ENCODE measurements at places on chromosomes 2 and 18.

GRCh38 chr18:23422751-23423418 lies 30.2 kb upstream of the RIOK3 start:
- DNase-seq: peak; percentile 46

GRCh38 chr2:124633812-124634211 lies 608.7 kb downstream of the CNTNAP5 start:
- no peak for DNase-seq

DNA sequence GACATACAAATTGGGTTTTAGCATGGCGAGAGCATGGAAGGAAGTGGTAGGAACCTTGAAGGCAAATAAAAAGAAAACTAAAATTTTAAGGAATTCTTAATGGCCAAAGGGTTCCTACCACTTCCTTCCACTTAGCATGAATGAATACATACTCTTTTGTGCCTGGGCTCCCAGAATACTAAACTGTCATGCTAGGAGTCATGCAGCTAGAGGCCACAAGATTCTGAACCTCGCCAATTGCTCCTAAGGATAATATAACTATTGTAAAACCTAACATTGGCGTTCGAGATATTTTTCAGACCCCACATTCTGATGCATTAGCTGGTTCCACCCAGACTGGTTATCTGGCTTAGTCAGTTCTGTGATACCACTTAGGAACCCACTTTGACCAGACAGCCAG lies 38.6 kb upstream of the ARHGAP25 start:
- no peak for DNase-seq

DNA sequence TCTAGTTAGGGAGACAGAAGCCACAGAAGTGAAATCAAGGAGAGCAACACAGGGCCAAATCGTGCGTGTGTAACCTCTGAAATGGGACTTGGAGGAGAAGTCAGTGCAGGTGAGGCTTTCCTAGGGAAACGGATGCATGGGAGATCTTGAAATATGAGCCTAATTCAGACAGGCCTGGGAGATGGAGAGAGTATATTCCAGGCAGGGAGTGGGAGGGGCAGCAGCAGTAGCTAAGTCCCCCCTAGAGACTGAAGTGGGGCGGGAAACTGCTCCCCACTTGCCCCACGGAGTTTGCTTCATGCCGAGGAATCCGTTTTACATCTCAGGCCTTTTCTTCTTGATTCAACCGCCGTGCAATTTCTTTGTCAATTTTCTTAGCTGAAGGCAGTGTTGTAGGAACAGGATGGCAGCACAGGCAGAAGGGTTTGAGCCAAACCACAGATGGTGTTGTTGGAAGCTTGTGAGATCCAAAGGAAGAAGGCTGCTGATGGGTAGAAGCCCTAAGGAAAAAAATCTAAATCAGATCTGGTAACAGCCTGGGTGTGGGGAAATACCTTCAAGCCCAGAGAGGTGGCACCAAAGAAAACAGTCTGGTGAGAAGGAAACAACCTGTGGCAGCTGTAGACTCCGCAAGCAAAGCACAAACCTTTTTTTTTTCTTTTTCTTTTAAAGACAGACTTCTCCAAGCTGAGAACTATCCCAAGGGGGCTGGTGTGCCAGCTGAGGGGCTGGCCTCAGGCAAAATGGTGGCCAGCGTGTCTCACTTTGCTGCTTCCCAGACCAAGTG lies 40.2 kb downstream of the EPAS1 start:
- DNase-seq: no peak

- no peak for DNase-seq
Measured at GRCh38 chr2:3149441-3150217, 228.0 kb downstream of the EIPR1 start.

DNA sequence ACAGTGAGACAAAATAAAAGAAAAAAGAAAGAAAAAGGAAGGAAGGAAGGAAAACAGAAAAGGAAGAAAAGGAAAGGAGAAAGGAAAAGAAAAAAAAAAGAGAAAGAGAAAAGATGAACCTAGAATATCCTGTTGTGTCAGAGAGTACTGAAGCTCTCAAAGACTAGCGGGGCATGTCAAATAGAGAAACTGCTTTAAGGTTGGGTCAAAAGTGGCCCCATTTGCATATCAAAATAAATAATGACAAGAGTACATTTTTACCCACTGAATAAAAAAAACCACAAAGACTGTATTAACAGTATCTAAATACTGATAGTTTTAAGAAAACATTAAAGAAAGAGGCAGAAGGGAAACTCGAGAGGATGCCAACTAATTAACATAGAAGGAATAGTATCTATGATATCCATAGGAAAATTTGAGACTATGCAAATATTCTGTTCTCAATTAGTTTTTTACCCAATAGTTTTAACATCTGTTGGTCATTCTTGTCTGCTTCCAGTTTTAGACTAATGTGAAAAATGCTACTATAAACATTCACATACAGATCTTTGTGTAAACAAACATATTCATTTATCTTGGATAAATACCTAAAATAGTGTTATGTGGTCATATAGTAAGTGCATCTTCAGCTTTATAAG lies 53.2 kb downstream of the SFXN5 start:
- peak; percentile 24 for DNase-seq

GRCh38 chr18:76658627-76659026 lies 163.6 kb upstream of the ZNF516 start:
- no peak for DNase-seq

- DNase-seq: no peak
Measured at GRCh38 chr2:10009271-10009810, 34.0 kb upstream of the KLF11 start.

DNA sequence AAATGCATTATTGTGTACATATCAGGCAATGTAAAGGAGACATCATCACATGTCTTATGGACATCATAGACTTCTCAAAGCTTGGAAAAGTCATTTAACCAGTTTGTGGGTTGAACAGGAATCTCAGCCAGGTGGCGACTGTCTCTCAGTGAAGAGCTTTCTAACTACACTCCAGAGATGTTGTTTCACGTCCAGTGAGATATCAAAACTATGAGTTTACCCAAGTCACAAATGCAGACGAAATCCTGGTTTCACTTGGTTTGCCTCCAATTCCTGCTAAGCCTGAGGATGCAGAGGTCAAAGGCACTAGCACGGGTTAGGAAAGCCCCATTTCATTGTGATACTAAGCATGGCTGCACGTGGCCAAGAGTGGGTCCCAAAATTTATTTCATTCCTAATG lies 384.5 kb upstream of the MEIS1 start:
- DNase-seq: no peak

- DNase-seq: no peak
Measured at GRCh38 chr2:197136452-197136851, 174.1 kb downstream of the ANKRD44 start.

GRCh38 chr2:45009303-45009927 lies at the start of gene SIX2:
TSS of gene SIX2 (minus strand) at chr2:45009452. CDS start at chr2:45009110, 342 bp downstream.
- DNase-seq: peak; percentile 94

- DNase-seq: peak; percentile 74
Measured at GRCh38 chr2:47534179-47534919, 131.4 kb downstream of the MSH2 start.

DNA sequence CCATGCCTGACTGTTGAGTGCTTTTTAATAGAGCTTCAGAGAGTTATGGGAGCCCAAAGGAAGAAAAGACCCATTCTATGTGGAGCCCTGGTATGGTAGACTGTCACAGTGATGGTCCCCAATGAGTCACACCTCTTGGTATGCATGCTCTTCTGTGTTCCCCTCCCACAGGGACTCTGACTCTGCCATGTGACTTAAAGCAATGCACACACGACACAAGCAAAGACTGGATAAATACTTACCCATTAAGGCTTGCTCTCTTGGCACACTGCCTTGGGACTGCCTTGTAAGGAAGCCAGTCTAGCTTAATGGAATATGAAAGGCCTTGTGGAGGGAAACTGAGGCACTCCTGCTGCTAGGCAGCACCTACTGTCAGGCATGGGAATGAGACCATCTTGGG lies 16.7 kb upstream of the DTNB start:
- DNase-seq: peak; percentile 14

DNA sequence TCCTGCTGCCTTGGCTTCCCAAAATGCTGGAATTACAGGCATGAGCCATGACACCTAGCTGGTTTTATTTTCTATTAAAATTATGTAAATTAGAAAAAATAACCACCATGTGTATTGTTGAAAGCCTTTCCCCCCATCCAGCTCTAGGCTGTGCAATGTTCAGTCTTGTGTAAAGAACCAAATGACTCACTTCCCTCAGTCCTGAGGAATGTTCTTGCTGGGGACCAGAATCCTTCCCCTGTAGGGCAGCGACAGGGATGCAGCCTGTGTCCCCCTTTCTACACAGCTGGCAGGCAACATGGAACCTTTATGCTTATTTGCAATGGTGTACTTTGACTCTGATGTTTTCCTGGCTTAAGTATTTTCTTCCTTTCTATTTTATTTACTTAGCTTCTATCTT lies 29.4 kb downstream of the AOX1 start:
- peak; percentile 76 for DNase-seq

DNA sequence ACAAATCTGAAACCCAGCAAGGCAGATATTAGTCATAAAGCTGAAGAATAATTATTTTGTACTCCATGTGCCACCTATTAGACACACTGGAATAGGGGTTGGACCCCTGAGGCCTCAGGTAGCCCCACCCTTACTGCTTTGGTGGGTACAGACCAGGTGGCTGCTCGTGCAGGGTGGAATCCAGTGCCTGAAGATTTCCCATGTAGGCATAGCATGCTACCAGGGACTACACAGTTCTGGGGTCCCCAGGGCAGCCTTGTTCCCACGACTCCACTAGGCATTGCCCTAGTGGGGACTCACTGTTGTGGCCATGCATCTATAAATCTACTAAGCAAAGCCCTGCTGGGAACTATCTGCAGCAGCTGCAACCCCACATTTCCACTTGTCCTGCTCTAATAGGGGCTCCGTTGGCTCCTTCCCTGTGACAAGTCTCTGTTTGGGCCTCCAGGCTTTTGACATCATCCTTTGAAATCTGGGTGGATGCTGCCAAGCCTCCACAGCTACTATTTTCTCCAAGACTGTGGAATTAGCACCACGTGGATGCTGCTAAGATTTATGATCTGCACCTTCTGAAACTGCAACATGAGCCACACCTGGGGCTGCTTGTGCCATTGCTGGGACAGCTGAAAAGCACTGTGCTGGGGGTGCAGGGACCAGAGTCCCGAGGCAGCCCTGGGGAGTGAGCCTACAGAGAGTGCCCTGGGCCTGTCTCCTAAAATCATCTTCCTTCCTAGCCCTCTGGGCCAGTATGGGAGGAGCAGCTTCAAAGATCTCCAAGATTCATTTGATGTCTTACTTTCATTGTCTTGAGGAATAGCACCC lies 303.8 kb downstream of the FSIP2 start:
- no peak for DNase-seq

DNA sequence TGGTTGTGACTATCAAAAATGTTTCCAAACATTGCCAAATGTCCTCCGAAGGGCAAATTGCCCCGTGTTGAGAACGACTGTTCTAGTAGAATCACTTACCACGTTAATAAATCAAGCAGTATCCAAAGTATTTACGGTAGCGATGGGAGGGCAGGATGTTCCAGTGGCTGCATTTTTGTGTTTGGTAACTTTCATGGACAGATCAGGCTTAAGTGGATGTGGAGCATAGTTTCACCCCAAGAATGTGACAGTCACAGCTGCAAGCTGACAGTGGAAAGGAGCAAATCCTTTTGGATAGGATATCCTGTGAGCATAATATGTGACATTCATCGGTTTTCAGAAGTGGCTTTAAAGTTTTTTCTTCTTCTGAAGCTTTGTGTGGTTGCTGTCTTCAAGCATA lies 46.3 kb upstream of the DARS1 start:
- no peak for DNase-seq

- peak; percentile 25 for DNase-seq
Measured at GRCh38 chr2:11368059-11368572, 23.7 kb upstream of the ROCK2 start.

- no peak for DNase-seq
Measured at GRCh38 chr2:232924433-232924832, 54.4 kb downstream of the SNORC start.

DNA sequence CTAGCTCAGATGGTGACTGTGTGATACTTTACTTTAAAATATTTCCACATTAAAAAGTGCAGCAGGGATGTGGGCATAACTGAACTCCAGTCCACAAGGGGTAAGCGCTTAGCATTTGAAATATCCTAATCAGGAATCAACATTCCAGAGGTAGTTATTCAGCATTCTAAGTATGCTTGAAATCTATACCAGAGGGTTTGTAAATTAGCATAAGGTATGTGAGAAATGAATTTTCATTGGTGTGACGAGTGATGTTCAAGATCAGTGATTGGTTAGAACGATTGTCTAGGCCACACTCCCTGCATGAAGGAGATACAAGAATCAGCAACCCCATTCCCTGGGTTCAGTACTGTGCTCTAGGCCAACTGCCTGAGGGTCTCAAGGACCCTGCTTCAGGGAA lies 42.6 kb downstream of the MAPK4 start:
- DNase-seq: no peak

GRCh38 chr2:17441790-17442189 lies 76.5 kb downstream of the RAD51AP2 start:
- no peak for DNase-seq

- DNase-seq: peak; percentile 96
Measured at GRCh38 chr2:201580486-201580885, 62.8 kb downstream of the TMEM237 start.

DNA sequence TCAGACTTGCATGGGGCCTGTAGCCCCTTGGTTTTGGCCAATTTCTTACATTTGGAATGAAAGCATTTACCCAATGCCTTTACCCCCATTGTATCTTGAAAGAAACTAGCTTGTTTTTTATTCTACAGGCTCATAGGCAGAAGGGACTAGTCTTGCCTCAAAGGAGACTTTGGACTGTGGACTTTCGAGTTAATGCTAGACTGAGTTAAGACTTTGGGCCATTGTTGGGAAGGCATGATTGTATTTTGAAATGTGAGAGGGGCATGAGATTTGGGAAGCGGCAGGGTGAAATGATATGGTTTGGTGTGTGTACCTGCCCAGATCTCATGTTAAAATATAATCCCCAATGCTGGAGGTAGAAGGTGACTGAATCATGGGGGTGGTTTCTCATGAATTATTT lies 13.4 kb upstream of the WDR75 start:
- no peak for DNase-seq

DNA sequence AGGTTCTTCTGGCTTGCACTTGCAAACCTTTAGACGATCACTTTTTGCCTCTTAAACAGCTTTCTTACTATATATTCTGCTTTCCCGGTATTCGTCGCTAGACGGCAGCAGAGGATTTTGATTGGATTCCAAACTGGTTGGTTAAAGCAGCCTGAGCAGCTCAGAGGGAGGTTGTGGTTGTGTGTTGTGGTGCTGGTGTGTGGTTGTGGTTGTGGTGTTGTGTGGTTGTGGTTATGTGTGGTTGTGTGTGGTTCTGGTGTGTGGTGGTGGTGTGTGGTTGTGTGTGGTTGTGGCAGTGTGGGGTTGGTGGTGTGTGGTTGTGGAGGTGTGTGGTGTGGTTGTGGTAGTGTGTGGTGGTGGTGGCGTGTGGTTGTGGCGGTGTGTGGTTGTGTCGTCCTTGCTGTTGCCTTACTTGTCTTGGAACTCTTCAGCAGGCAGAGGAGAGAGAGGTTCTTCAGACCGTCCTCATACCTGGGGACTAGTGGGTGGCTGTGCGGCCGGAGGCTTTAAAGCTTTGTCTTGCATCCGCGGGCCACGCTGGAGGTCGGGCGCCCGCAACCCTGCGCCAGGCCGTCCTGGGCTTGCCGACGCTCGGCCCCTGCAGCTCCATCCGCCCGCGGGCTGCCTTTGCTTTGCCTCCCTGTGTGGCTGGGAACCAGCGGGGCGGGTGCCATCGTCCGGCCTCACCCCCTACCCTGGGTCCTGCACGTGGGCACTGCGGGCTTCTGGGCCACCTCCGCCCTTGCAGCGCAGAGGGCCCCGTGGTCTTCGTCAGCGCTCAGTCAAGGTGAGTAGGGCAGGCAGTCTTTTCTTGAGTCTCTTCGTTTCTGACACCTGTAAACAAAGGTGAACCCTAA lies 190.8 kb downstream of the ARHGAP28 start:
- peak; percentile 64 for DNase-seq

GRCh38 chr2:222604749-222605515 lies 51.0 kb downstream of the FARSB start:
- DNase-seq: no peak

- no peak for DNase-seq
Measured at GRCh38 chr2:22215517-22215916, 1091.7 kb downstream of the TDRD15 start.
